Activated CD4-positive, alpha-beta T cell treated with anti-CD3 and anti-CD28 coated beads for 4 hours (primary cell): ENCODE measurements at places on chromosomes 2 and 18.

DNA sequence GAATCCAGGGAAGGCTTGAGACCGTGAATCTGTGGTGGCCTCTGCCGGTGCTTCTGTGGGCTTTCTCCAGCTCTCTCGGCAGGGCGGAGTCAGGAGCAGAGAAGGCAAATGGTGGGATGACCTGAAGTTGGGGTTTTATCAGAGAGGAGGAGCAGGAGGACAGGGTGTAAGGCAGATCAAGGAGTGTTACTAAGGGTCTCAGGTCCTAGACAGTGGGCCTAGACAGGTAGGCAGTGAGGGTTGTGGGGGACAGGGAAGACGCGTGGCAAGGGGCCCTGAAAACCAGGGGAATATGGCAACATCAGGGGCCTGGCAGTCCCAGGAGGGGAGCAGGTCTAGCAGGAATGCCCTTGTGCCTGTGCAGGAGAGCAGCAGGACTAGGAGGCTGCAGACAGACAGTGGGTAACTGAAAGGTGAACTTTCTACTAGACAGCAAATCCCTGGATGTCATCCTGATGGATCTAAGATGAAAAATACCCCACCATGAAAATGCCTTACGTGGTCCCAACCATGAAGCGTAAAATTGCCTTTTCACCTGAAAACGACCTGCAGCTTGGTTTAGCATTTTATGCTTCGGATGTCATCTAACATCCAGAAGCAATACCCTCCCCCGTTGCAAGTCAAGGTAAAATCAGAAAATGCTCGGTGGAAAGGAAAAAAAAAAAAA is 42.1 kb downstream of the SRSF7 start:
- DNase-seq: no peak

- no peak for DNase-seq
These were observed 23.2 kb upstream of the ZNF516 start for GRCh38 chr18:76518123-76518859.

DNA sequence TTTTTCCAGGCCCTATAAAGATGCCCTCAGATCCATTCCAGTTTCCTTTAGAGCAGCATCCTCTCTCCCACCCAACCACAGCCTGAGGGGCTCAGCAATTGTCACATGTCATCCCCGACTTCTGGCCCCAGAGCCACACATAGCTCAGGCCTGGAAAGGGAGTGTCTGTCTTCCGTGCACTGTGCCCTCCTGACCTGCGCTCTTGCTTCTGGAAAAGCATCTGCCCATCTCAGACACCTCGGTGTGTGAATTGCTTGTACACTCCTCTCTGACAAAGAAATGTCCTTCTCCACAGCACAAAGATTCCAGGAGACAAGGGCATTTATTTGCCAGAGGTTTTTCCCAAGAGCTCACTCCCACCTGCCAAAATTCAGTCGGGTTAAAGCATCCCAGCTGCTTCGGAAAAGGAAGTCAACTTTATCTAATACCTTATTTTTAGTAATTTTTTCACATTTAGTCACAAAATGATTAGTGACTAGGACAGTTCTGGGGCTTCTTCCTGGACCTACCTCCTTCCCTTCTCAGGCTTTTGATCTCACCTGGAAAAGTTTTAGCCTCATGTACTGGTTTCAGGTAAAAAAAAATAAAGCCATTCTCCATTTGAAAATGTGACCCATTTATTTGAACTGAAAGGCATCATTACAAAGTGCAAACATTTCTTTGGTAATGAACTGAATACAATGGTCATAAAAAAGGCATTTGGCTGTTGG is 112.9 kb downstream of the PXDN start:
- no peak for DNase-seq

DNA sequence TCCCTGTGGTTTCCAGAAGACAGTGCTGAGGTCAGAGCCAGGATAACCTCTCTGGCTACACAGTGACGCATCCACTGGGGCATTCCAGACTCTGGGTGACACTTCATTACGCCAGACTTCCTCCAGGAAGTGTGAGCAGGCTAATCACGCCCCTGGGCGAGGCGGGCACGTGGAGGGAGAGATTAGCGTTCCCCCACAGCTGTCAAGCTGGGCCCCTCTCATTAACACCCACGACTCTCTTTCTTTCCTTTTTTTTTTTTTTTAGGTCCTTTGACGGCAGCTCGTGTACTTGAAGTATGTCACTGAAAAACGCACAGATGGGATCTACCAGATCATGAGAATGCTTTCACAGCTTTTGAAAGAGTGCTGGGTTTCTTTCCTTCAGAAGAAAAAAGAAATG is 274.6 kb downstream of the AFF3 start:
- no peak for DNase-seq

DNA sequence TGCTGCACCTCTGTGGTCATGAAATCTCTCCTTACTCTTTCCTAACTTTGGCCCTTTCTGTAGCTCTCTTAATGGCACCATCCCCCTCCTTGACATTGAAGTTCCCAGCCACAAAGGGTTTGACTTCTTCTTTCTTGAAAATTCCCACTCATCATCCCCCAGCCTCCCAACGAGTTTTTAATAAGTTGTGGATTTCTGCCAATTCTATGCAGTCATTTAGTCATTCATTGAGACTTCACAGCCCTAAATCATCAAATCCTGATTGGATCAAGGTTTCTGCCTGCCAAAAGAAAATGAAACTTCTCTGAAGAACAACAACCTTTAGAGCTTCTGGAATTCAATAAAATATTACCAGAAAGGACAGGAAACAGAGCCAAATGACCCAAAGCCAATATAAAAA is 354.3 kb downstream of the CLIP4 start:
- no peak for DNase-seq

DNA sequence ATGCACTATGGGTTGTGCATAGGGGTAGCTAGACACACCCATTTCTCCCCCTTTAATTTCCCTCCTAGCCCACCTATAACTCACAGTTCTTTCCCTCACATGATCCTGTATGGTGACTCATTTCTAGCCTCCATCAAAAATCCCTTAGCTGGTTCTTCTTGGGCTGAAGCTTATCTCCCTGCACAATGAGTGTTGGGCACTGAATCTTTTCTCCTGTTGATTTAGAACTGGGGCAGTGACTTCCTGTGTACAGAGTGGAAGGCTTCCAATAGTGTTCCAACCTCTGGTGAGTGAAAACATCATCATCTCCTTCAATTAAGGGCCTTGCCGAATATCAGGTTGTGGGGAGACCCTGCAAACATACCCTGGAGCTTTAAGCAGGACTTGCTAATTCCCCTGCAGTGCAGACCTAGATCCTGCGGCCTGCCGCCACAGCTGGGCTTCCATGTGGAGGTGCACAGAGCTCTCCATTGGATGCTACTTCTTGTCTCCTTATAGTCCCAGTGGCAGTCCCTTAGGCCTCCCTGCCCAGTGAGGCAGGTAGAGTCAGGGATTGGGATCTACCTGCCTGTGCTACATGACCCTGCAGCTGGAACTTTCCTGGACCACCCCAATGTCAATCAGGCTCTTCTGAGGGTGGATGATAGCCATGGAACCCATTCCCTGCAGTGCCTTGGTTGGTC is 121.8 kb downstream of the PLB1 start:
- no peak for DNase-seq

DNA sequence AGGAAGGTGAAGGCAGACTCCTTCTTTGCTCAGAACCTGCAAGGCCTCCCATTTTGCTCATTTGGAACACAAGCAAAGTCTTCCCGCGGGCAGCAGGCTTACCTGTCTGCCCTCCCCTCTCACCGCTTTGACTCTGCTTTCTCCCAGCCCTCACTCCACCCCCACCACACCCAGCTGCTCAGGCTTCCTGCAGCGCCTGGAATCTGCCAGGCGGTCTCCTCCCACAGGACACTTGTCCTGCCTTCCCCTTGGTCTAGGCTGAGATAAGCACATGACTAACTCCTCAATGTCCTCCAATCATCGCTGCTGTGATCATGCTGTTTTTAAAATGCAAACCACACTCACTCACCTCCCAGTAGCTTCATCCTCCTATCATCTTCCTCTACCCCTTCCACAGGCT is 430.0 kb downstream of the ZNF516 start:
- no peak for DNase-seq

DNA sequence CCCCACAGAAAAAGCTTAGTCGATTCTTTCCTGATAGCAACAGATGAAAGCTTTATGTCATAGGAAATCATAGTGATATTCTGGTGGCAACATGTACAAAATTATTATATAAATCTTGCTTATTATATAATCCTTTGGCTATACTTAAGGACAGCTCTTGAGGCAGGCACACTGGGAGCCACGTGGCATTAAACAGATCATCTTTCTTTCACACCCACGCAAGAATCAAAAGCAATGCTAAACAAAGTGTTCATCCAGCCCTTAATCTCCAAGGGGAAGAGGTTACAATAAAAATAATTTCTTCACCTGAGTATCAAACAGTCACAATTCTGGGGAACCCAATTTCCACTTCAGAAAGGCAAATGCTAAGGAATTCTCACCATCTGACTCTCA is 57.8 kb downstream of the CYB5A start:
- no peak for DNase-seq
